COR-L47 (cell line): ENCODE measurements at places on chromosomes 2 and 18.

DNA sequence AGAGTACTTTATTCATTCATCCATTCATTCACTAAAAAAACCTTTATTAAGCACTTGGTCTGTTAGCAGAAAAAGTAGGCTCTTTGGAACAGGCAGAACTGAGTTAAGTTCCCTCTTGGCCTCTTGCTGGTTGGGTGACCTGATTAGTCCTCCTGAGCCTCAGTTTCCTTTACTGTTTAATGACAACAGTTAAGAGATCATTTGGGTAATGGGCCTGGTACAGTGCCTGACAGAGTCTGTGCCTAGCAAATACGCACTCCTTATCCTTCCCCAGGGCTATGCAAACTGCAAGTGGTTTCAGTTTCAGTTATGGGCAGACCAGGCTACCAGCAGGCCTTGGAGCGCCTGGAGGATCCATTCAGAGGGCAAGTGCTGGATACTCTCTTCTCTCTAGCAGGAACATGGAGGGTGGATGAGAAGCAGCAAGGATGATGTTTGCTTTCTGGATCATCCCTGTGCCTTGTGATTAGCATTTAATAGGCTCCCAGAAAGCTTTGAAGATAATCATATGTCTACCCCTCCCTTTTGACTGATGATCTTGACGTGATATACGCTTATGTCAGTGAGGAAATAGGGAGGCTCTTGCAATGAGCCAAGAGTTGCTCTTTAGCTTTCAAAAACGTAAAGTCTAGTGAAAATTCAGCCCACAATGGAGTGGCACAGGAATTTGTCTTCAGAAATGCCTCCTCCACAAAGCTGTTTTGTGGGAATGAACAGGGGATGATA is 12.4 kb upstream of the TAF1B start:
- no peak for DNase-seq

- no peak for DNase-seq
Observed at GRCh38 chr18:70197844-70198243, 7.6 kb downstream of the RTTN start.

- peak; percentile 9 for DNase-seq
Observed at GRCh38 chr2:227939271-227940027, 68.0 kb downstream of the DAW1 start.

DNA sequence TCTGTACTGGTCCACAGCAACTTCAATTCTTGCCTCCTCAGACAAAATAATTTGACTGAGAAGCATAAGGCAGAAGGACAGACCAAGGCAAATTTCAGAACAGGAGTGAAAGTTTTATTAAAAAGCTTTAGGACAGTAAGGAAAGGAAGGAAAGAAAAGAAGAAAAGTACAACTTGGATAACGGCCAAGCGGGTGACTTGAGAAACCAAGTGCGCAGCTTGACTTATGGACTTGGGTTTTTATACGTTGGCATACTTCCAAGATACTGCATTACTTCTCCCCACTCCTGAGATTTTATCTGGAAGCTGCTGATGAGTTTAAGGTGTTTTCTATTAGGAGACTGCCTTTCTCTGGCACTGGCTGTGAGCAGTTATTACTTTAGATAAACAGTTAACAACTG is 64.7 kb downstream of the CCDC178 start:
- DNase-seq: no peak

- no peak for DNase-seq
Observed at GRCh38 chr2:33836628-33837027, 237.5 kb upstream of the FAM98A start.

DNA sequence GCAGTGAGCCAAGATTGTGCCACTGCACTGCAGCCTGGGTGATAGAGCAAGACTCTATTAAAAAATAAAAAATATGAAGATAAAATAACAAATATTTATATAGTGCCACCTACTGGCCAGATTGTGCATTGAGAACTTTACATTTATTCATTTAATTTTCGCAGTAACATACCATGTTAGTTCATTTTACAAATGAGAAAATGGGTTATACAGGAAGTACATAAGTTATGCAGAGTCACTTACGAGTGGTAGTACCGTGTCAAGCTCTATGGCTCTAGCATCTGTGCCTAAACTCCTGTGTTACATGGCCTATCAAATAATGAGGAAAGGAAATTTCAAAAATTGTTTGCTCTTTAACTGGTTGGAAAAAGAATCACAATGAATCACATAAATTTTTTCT is 27.9 kb downstream of the RIF1 start:
- DNase-seq: no peak

GRCh38 chr18:76142611-76143010 is 352.4 kb downstream of the ZNF516 start:
- no peak for DNase-seq

- DNase-seq: no peak
Observed at GRCh38 chr2:101608408-101609310, 88.8 kb upstream of the MAP4K4 start.

DNA sequence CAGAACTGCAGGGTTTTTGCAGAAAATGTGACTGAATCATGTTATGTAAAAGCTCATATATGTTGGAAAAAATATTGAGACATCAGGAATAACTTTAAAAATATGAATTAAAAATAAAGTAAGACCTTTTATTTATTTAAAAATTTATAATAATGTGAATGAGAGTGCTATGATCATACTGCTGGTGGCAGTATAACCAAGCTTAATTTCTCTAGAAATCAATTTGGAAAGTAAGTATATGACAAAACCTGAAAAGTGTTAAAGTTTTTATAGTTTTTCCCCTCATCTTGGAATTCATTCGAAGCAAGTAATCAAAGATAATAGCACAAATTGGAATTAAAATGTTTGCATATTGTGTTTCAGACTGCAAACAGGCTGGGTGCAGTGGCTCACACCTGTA is 7.5 kb downstream of the SLC39A10 start:
- no peak for DNase-seq

DNA sequence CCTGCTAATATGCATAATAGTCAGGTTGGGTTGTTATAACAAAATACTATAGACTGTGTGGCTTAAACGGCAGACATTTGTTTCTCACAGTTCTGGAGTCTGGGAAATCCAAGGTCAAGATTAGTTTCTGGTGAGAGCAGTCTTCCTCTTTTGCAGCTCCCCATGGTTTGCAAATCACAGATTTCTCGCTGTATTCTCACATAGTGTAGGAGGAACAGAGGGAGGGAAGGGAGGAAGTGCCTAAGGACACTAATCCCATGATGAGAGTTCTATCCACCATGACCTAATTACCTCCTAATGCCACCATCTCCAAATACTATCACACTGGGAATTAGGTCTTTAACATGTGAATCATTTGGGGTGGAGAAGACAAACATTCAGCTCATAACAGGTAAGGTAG is 20.1 kb upstream of the PTH2R start:
- no peak for DNase-seq

GRCh38 chr2:76204048-76204447 is 493.3 kb upstream of the GCFC2 start:
- no peak for DNase-seq

DNA sequence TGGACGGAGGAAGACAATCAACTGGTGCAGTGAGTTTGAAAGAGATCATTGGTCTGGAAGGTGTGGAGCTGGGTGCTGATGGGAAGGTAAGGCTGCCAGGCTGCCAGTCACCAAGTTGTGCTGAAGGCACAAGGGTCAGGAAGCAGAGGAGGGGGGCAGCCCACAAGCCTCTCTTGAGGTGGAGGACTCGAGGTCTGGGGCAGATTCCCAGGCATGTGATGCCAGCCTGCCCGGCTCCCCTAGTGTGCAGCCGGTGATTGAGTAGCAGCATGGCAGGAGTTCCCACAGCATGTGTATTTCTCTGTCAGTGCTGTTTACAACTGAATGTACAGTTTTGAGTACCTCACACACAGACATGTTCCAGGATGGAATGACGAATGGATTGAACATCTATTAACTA is 99.3 kb downstream of the CABLES1 start:
- no peak for DNase-seq

GRCh38 chr18:26267357-26267930 is 41.2 kb downstream of the TAF4B start:
- DNase-seq: no peak

GRCh38 chr2:194566907-194567660 is 1089.9 kb upstream of the SLC39A10 start:
- DNase-seq: no peak

DNA sequence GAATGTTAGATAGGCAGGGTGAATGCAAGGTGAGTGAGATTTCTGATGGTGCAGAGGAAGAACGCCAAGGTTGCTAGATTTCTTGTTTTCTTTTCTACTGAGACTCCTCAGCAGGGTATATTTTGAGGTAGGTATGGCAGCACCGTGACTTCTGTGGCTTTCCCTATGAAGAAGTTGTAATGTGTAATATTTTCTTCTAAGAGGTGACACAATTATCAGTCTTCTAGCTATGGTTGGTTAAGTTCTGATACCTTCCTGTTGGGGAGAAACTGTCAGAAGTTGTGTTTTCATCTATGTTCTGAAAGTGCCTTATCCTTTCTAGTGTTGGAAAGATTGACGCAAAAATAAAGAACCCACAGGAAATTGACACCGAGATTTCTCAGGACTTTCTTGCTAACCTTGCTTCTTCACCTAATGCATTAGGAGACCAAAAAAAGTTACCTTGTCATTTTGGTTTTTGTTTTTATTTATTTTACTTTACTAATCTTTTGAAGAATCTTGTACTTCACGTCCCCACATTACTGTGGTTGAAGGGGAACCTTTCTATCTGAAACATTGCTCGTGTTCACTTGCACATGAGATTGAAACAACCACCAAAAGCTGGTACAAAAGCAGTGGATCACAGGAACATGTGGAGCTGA is 11.9 kb downstream of the IL18R1 start:
- no peak for DNase-seq

GRCh38 chr2:195818526-195818925 is 161.5 kb downstream of the SLC39A10 start:
- DNase-seq: no peak

DNA sequence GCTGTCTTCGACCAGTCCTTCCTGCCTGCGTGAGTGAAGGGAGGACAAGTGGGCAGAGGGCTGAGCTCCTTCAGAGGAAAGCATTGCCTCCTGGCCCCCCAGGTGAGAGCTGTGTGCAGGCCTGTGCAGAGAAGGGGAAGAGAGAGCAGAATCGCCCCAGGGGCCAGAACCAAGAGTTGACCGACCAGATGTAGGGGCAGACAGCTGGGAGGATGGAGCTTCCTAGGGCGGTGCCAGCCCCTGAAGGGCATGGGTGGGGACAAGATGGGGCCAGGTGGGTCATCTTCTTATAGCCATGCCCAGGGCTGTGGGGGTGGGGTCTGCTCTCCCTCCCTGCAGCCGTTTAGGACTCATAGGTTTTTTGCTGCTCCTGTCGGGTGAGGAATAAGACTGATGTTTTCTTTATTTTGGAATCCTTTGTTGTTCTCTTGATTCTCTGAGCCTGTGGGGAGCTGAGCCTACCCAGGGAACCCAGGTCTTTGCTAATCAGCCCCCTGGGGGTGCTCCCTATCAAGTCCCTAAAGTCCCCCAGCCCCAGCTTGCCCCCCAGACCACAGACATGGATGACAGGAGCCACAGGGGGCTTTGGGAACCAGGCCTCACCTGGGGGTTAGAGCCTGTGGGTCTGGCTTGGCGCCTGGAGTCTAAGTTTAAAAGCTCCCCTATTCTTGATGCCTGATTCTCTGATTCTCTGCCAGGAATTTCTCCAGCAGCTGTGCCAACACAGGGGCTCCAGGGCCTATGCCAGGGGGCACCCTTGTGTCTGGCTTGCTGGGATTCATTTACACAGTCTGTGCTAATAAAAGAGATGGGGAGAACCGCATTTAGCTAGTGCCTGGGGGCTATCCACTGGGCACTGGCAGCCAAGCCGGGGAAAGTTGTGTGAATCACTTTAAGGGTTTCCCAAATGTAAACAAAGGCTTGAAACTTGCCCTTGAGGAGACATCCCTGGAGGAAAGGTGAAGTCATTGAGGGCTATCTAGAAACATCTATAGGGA is 9.3 kb upstream of the EFHD1 start:
- peak; percentile 88 for DNase-seq

DNA sequence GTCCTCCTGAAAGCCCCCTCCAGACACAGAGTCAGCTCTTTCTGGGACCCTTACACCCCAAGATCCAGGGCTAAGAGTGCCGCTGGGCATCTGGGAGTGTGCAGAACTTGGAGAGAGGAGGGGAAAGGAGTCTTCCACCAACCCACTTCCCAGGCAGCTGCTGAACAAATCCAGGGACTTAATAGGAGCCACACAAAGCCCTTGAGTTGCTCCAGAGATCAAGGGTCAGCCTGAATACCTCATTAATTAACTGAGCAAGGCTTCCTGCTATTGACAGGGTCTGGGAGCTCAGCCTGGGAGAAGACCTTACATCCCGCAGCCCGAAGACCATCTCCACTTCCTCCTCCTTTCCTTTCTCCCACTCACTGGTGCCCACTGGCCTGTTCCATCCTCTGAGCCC is 108.3 kb downstream of the CELF4 start:
- no peak for DNase-seq

GRCh38 chr2:169221745-169222369 is 140.5 kb downstream of the LRP2 start:
- DNase-seq: peak; percentile 10

GRCh38 chr18:75439348-75439747 is 11.8 kb upstream of the SMIM21 start:
- DNase-seq: no peak

- DNase-seq: peak; percentile 78
Observed at GRCh38 chr2:220165401-220165800, 538.0 kb downstream of the SLC4A3 start.

- DNase-seq: no peak
Observed at GRCh38 chr2:227163485-227163997, 464 bp downstream of the COL4A4 start.

GRCh38 chr18:677145-677544 is 19.7 kb downstream of the TYMS start:
- no peak for DNase-seq

- DNase-seq: no peak
Observed at GRCh38 chr2:207180741-207181140, 15.0 kb upstream of the KLF7 start.

DNA sequence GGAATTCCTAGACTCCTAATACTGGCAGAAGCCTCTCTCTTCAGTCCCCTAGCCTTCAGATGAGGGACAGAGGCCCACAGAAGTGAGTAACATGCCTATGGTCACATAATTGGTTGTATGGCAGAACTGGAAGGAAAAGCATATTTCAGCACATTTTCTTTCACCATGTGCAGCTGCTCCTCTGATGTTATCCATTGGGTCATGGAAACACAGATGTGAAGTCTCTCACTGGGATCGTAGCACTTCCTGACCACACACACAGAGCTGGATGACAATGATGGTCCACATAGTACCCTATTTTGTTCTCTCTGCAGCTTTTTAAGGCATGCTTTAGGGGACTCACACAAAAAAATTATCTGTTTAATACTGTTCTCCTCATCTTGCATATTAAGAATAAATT is 24.5 kb downstream of the MYO3B start:
- no peak for DNase-seq
